Activated naive CD8-positive, alpha-beta T cell treated with anti-CD3 and anti-CD28 coated beads for 36 hours (primary cell): ENCODE measurements at places on chromosomes 7 and 10. TPM values are rescaled to one million over a fixed set of nuclear protein-coding genes. Genes with fewer than 3 reads are reported as not detected.

Gene IDI2
- not detected for total RNA-seq

GRCh38 chr7:100398239-100398638 lies 25.0 kb downstream of the PILRA start:
- no peak for DNase-seq
- H3K27ac ChIP-seq: no peak overlapping the region
- H3K4me3 ChIP-seq: no peak overlapping the region
- H3K36me3 ChIP-seq: no peaks in the 10 kb centered on the region
- peaks cover 9% of the 10 kb centered on the region for H3K27me3 ChIP-seq

Gene PNLIPRP1
- total RNA-seq: not detected

GRCh38 chr7:146722986-146723385 lies 606.4 kb downstream of the CNTNAP2 start:
- no peaks in the 10 kb centered on the region for H3K27me3 ChIP-seq
- no peak for DNase-seq
- H3K4me1 ChIP-seq: no peaks in the 10 kb centered on the region

Gene STRA8
- not detected for total RNA-seq

Gene CYP26C1
- not detected for total RNA-seq

Gene OR6V1
- not detected for total RNA-seq

- H3K27ac ChIP-seq: peak overlapping the region; percentile 42
- no peak overlapping the region for H3K4me3 ChIP-seq
- peaks cover 5% of the 10 kb centered on the region for H3K36me3 ChIP-seq
- DNase-seq: no peak
- H3K27me3 ChIP-seq: no peaks in the 10 kb centered on the region
Observed at GRCh38 chr10:5987747-5988146, 10.4 kb upstream of the IL15RA start.

DNA sequence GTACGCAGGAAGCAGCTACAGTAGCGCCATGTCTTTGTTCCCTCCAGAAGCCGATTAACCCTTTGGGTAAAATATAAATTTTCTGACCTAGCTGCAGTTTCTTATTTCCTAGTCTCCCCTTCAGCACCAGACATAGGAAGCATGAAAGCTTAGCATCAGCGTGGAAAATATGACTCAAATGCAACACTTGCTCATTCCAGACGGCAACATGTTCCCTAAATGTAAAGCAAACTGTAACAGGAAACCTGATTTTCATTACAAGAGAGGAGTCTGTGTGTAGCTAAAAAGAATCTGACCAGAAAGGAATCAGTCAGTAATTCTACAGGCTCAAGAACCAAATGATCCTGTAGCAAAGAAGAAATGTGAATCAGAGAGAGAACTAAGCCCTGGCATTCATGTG lies 219.2 kb downstream of the C7orf25 start:
- H3K27ac ChIP-seq: no peak overlapping the region
- H3K4me1 ChIP-seq: no peaks in the 10 kb centered on the region
- no peaks in the 10 kb centered on the region for H3K36me3 ChIP-seq

DNA sequence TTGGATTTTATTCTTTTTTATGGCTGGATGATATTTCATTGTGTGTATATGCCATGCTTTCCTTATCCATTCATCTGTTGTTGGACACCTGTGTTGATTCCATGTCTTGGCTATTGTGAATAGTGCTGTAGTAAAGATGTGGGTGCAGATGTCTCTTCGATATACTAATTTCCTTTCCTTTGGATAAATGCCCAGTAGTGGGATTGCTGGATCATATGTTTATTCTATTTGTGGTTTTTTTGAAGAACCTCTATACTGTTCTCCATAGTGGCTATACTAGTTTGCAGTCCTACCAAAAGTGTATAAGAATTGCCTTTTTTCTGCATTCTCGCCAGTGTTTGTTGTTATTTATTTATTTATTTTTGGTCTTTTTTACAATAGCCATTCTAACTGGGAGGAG lies 159.8 kb downstream of the WNT2 start:
- H3K27me3 ChIP-seq: no peaks in the 10 kb centered on the region
- no peaks in the 10 kb centered on the region for H3K36me3 ChIP-seq
- H3K4me3 ChIP-seq: no peak overlapping the region
- H3K27ac ChIP-seq: no peak overlapping the region
- no peak for DNase-seq
